Head of caudate nucleus (tissue), 42 donors: ENCODE measurements at places on chromosomes 11 and 22.

GRCh38 chr22:32080904-32081303 lies 37.8 kb downstream of the SLC5A1 start:
- DNase-seq, result peak; percentile 38

- no peak for DNase-seq
Measured at GRCh38 chr22:28594076-28594796, 85.4 kb downstream of the TTC28 start.

DNA sequence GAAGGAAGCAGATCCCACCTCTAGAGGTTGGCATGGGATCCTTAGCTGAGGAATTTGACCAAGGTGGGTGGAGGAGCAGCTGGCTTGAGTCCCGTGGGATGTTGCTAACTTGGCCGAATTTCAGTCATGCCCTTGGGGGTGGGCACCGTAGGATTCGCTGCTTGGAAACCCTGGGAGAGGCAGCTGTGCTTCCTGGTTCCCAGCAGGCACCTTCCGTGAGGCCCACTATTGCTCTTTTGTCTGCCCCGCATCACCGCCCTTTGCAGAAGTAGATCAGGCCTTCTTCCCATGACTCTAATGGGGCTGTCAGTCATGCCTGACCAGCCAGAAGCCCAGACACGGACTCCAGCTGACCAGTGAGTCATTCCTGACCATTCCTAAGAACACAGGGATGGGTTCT lies 292.3 kb upstream of the SYN3 start:
- no peak for DNase-seq

DNA sequence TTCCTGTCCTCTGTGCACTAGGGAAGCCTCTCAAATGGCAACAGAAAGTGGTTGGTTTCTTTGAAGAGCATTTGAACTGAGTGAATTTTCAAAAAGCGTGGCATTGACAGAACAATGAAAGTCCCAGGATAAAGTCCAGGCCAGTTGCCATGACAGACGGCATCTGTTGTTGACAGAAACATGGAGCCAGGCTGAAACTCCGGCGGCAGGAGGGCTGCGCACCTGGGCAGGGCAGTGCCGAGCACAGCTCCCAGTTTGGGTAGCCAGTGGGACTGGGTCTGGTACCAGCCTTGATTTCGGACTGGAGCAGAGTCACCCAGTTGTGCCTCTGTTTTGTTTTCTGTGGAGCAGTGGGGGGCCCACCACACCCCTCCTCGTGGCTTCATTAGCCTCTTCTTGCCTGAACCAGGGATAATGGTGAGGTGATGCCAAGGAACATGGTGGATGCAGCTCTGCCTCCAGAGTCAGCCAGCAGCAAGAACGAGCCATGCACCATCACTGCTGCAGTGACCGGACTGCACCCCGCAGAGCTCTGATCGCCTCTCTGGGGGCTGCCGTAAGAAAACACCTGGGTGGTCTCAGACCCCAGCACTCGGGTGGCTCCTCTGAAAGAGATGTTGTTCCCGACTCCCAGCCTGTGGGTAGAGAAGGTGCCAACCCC lies 9.8 kb upstream of the SEPTIN5 start:
- DNase-seq, result no peak

DNA sequence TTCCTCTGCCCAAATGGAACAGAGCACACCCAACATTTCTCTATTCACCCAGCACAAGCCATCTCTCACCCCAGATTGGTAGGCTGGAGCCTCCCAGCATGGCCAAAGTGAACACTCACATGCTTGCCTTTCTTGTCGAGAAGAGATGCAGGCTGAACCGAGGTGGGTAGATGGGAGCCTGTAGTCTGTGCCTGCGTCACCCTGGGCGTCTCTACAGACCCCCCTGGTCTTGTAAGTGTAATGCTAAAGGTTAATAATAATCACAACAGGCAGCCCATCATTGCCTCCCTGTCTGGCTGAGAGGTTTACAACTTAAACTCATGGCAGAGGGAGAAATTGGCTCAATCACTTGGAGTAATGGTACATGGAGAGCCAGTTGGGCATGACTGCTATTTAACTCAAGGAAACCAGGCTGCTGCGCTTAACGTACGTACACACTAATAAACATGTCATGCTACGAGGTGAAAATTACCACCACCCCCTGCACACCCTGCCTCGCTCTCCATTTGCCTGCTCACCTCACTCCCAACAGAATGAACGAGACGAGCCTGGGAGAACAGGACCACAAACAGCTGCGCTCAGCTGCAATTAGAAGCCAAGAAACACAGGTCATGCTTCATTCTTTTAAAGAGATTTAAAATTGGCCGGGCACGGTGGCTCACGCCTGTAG lies 9.1 kb upstream of the ZBTB16 start:
- DNase-seq, result no peak

GRCh38 chr11:35292279-35292678 lies 127.1 kb downstream of the SLC1A2 start:
- DNase-seq, result no peak

DNA sequence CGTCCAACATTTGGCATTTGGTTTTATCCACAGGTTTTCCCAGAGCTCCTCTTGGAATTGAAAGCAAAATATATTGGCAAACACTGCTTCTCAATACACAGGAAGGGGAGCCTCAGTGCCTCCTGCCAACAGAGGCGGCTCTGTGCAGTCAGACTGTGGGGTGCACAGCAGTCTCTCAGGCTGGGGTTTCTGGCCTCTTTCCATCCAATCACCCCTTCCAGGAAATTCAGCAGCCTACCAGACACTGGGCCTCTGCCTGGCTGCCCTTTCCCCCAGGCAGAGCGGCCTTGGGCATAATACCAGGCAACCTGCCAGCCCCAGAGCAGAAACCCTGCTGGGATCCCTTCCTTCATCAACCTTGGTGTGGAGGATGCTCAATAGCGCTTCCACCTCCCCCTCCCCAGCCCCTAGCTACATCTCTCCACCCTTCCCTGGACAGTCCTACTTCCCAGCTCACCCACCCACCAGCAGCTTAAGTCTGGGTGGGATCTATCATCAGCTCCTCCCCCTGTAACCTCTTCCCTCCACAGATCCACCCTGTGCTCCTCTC lies 17.8 kb upstream of the RAPSN start:
- DNase-seq, result peak; percentile 79

- no peak for DNase-seq
Measured at GRCh38 chr11:45204761-45205160, 58.3 kb downstream of the PRDM11 start.

GRCh38 chr11:1109918-1110705 lies 35.4 kb downstream of the MUC2 start:
- DNase-seq, result no peak

DNA sequence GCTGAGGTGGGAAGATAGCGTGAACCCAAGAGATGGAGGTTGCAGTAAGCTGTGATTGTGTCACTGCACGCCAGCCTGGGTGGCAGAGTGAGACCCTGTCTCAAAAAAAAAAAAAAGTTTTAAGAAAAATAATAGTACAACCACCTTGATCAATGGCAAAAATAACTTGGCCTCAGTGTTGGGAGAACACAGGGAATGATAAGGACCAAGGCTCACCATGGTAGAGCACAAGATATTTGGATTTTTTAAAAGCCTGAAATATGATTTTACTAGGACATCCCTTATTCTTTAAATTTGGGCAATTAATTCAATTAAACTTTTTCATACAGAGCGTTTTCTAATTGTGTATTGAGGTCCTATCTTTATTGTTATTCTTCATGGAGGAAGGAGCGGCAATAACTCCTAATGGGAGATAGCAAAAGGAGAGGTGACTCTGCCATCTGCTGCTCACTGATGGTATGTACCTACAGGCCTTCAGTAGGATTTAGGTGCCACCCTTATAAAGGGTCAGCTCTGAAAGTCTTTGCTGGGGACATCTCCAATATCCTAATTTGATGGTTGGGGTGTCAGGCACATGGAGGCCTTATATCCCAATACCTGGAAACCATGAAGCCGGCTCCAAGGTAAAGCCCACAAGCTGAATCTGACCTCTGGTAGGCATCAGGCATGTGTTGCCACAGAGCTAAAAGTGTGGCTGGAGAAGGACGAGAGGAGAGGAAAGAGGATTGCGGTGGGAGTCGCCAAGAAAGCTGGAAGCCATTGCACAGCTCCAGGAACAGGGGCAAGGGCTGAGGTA lies 21.9 kb upstream of the POLD3 start:
- DNase-seq, result peak; percentile 62

GRCh38 chr11:62419943-62420342 lies 1.1 kb downstream of the SCGB1A1 start:
- DNase-seq, result no peak

- no peak for DNase-seq
Measured at GRCh38 chr11:41519696-41520095, 60.2 kb upstream of the LRRC4C start.

GRCh38 chr11:86743223-86744118 lies 56.9 kb upstream of the PRSS23 start:
- DNase-seq, result peak; percentile 72

GRCh38 chr11:57432149-57432561 lies 5.2 kb upstream of the SLC43A3 start:
- no peak for DNase-seq

GRCh38 chr22:49538006-49538405 lies 289.7 kb downstream of the BRD1 start:
- peak; percentile 9 for DNase-seq

- no peak for DNase-seq
Measured at GRCh38 chr22:30267382-30268302, 991 bp upstream of the OSM start.

DNA sequence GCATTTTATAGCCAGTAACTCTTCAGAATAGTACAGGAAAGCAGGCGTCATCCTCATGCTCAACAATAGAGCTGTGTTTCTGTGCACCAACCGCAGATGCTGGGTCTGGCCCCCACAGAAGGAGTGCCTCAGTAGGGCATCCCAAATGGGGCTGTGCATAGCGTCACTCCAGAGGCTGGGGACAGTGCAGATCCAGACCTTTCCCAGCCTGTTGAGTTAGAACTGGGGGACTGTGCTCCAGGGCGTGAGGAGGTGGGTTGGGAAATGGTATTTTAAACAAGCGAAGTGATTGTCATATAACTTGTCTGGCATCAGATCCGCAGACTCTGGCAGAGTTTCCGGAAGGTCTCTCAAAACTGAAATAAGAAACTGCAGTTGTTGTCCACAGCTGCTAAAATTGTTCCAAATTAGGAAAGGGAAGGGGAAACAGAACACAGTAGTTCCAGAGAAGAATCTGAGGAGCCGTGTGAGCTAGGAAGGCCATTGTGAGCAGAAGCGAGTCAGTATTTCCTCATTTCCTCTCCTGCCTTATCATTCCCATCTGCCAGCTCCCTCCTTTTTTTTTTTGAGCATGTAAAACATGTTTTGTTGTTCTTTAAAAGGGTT lies 52.2 kb downstream of the JAM3 start:
- DNase-seq, result peak; percentile 90

DNA sequence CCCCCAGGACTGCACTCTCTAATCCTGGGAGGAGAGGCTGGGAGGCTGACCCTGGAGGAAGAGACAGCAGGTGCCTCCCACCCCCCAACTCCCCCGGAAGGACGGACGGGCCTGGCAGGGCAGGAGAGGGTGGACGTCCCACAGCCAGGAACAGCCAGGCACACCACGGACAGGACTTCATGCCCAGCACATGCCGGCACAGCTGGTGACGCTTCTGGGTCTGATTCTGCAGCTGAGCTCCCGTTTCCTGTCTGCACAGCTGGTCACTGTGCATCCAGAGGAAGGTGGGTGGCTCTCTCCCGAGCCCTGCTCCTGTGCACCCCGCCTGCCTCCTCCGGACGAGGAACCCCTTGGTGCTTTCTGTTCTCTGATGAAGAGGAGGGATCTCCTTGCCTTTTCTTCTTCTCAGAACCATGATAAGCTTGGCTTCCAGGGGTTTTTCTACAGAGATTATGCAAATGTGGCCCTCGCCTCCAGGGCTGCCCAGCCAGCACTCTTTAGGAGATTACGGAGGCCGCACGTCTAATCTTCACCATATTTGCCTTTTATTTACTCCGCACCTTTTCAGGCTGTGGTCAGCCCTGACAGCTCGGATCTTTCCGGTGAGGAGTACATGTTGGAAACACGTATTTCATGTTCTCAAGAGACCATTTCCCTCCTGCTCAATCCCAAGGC lies 1295.8 kb downstream of the BRD1 start:
- no peak for DNase-seq

- no peak for DNase-seq
Measured at GRCh38 chr11:66904561-66904960, 47.7 kb downstream of the LRFN4 start.

DNA sequence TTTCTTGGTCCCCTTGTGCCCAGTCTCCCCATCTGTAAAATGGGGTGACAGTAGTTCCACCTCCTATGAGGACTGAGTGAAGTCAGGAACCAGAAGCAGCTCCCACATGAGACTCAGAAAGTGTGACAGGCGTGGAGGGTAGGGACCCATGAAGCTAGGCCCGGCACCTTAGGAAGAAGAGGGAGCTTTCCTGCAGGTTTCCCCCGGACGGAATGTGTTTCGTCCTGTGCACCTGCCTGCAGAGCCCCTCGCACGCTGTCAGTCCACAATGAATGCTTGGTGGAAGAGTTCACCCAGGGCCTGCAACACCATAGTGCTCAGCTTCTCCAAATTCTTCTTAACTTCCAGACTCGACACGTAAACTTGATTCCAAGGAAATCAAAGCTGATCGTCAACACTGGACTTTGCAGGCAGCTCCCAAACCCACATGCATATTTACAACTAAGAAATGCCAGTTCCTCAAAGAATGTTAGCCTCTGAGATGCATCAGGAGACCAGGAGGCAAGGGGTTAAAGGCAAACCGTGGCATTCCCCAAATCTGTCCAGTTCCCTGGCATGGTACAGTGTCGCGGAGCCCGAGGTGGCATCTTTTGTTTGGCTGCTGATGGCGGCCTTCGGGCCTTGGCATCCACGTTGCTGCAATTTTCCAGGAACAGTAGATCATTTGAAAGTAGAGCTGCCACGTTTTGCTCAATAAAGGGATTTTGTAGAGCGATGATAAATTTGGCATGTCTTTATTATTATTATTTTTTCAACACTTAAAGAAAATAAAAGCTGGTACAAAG lies 15.4 kb downstream of the LRP5 start:
- DNase-seq, result no peak

- DNase-seq, result no peak
Measured at GRCh38 chr11:85540181-85540580, 87.0 kb downstream of the DLG2 start.

- DNase-seq, result no peak
Measured at GRCh38 chr11:78727816-78728215, 153.2 kb upstream of the NARS2 start.

DNA sequence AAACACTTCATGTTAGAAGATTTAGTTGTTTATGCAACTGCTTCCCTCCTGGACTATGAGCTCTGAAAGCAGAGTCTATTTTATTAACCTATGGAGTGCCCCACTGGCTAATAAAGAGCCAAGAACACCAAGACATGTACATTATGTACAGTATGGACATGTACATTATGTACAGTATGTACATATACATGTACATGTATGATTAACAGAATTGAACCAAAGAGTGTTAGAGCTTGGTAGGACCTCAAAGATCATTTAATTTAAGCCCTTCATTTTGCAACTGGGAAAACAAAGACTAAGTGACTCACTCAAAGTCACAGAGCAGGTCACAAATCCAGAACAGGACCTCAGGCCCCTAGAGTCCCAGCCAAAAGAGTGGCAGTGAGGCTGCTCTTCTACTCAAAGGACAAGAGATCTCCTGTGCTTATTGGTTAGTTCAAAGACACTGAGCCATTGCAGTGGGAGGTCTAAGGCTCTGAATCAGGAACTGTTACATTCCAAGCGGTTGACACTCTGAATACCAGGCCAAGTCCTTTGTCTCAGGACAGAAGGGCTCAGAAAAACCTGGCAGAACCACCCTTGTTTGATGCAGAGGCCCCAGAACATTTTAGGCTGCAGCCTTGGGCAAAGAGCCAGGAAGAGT lies 103.8 kb downstream of the FAM168A start:
- DNase-seq, result no peak

- no peak for DNase-seq
Measured at GRCh38 chr11:21631991-21632390, 560.9 kb upstream of the ANO5 start.

- peak; percentile 30 for DNase-seq
Measured at GRCh38 chr22:44357966-44358465, 45.3 kb upstream of the SHISAL1 start.

GRCh38 chr22:24190159-24190540 lies 8.9 kb downstream of the SUSD2 start:
- no peak for DNase-seq
